RPMI7951 (cell line): ENCODE measurements at places on chromosomes 16 and 17. TPM values are rescaled to one million over a fixed set of nuclear protein-coding genes. Genes with fewer than 3 reads are reported as not detected.

GRCh38 chr17:21381076-21381706 lies 5.0 kb downstream of the KCNJ12 start:
- DNase-seq, result no peak

DNA sequence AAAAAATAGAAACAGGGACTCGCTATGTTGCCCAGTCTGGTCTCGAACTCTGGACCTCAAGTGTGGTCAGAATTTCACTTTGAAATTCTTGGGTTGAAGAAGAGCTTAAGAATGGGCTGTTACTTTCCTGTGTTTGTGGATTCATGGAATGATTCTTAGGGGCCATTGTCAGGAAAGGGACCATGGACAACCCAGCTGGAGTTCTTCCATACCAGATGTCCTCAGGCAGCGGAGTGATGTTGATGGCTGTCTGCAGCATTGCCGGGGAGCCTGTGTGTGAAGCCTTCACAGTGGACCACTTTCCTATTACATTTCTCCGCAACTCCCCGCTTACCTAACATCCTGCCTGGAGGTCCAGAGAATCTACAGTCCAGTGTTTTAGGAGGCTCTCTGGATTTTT lies 145.9 kb downstream of the CLEC16A start:
- no peak for DNase-seq

DNA sequence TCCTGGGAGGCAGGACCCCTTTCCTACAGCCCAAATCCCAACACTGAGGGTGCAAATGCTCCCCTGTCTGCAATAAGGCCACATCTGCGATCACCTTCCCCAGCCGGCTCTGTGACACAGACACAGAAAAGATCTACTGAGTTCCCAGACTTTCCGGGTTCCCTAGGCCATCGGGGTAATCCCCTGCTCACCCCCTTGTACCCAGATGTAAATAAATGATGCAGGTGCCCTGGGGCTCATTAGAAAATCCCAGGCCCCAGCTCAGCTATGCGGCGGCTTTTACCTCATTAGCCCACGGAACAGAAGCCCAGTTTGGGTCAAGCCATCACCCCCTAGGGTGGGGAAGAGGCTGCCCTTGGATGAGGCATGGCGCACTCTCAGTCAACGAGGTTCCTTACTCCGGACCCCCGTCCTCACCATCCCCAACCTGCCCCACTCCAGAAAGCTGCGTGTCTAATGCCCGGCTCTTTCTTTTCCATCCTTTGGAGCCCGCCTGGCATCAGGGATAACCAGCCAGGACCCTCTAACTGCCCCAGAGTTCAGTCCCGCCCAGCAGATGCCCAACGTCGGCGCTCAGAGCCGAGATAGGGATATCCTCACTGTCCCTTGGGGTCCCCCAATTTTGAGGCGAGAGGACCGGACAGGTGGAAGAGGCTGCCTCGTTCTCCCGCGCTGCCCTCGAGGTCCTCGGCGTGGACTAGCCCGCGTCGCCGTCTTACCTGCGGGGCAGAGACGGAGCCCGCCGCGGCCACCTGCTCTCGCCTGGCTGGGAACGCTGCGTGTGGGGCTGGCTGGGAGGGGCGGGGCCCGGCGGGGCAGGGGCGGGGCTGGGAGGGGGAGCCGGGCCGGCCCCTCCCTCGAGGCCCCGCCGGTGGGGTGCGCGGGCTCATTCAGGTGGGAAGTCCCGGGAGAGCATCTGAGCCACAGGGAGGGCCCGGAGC lies at the start of gene ZNF385C:
Gene ZNF385C (minus strand): TSS at position 783 of the 941 bp plus-strand sequence. CDS start 35,417 bp downstream, outside the sequence.
- DNase-seq, result no peak

Gene ABCC6
- total RNA-seq, result 1.7 and 4.0 TPM in 2 replicates

DNA sequence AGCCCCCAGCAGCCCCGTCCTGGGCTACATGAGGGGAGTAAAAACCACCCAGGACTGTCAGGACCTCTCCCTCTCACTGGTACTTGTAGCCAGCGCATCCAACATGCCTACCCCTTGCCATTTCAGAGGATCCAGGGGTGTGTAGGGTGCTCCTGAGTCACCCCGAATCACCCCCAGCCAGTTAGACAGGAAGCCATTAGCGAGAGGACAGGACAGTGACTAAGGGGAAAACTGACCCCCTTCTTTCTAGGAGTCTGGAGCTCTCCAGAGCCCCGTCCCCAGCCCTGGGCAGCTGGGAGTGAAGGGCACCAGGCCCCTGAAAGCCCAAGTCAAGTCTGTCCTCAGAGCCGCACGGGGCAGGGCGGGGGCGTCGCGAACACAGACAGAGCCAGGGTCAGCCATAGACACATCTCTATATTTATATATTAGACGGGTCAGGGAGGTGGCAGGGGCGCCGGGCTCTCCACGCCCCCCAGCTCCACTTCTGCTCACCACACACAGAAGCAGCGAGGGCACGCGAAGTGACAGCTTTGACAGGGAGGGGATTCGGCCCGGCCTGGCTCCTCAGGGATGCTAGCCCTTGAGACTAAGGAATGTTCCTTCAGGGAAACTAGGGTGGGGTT lies 485 bp upstream of the GDPD3 start:
- no peak for DNase-seq

Gene CCL23
- total RNA-seq, result not detected in 2 replicates

DNA sequence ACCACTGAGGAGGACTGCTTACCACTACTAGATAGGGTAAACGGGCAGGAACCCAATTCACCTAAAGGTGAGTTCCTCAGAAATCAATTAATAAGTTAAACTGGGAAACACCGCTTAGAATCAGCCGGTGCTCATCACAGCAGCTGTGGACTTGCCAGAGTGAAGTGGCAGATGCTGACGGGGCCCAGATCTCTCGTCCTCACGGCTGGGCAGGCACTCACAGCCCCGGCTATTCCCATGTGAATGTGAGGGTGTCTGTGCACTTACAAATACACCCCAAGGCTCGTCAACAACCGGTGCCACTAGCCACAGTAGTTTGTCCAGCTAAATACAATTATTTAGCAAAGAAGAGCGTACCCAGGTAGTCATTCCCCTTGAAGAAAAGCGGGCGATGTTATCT lies 29.7 kb downstream of the MBTPS1 start:
- no peak for DNase-seq

- peak; percentile 9 for DNase-seq
Observed at GRCh38 chr16:12535535-12536411, 267.9 kb downstream of the CPPED1 start.

GRCh38 chr17:10649602-10650001 lies 7.5 kb downstream of the MYH3 start:
- DNase-seq, result no peak

- DNase-seq, result no peak
Observed at GRCh38 chr17:35161281-35161761, 13.7 kb downstream of the UNC45B start.

Gene TP53TG3
- total RNA-seq, result 0.10 and 1.8 TPM in 2 replicates

Gene GEMIN4
- total RNA-seq, result 7.7 and 8.4 TPM in 2 replicates

Gene SNAI3
- total RNA-seq, result not detected in 2 replicates

GRCh38 chr16:86663685-86664521 lies 85.6 kb downstream of the FOXL1 start:
- peak; percentile 71 for DNase-seq

DNA sequence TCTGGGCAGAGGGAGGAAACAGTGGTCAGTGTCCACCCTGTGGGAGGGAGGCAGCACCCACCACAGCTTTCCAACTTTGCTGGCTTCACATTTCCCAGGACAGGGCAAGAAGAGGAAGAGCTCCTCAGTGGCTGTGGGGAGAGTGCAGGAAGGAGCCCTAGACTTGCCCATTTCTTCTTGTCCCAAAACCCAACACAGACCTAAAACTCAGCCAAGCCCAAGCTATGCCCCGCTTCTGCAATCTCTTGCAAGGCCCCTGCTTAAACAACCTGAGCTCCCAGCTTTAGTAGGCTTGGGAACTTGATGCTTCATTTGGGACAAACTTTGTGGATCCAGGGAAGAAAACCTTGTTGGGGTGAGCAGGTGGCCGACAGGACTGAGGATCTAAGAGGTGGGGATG lies 173.8 kb downstream of the LGALS9B start:
- DNase-seq, result no peak

Gene DOK4
- 16.4 and 17.9 TPM in 2 replicates for total RNA-seq

Gene SLC4A1
- not detected in 2 replicates for total RNA-seq

GRCh38 chr17:74851612-74852236 lies 8.0 kb downstream of the GRIN2C start:
- no peak for DNase-seq

Gene OXLD1
- 36.5 and 54.0 TPM in 2 replicates for total RNA-seq

Gene CHP2
- total RNA-seq, result not detected in 2 replicates

DNA sequence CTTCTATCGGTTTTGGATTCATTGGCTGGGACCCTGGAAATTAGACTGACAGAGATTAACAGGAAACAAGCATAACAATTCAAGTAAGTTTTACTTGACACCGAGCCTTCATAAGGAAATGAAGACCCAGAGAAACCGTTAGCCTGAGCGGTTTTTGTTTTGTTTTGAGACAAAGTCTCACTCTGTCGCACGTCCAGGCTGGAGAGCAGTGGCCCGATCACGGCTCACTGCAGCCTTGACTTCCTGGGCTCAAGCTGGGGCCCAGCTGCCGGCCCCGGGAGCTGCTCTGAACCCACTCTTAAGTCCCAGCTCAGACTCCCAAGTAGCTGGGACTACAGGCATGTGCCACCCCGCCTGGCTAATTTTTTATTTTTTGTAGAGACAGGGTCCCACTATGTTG lies 321.3 kb downstream of the SEC14L1 start:
- no peak for DNase-seq

Gene SPNS2
- total RNA-seq, result not detected in 2 replicates

GRCh38 chr17:80611816-80612215 lies 67.2 kb downstream of the RPTOR start:
- no peak for DNase-seq

Gene SEPTIN1
- total RNA-seq, result not detected in 2 replicates

GRCh38 chr16:1492923-1493745 lies at the start of gene TELO2:
TSS of gene TELO2 (plus strand) at chr16:1493360. CDS start at chr16:1494282, 922 bp downstream.
- peak; percentile 66 for DNase-seq

Gene TBC1D16
- 8.9 and 10.7 TPM in 2 replicates for total RNA-seq

Gene ZP2
- not detected in 2 replicates for total RNA-seq

DNA sequence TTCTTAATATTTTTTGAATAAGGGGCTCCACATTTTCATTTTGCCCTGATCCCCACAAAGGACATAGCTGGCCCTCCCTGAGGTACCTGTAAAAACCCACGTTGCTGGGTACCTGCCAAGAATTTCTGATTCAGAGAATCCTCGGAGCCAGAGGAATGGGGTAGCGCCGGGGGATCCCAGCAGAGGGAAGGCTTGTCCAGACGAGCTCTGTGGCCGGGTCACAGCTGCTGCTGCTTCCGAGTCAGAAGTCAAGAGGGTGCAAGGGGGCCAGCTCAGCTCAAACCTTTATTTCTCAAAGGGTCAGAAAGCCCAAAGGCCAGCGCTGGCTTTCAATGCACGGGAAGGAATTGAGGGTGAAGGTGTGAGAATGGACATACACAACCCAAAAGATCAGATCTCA lies 68.9 kb upstream of the SDK2 start:
- no peak for DNase-seq

Gene EVI2A
- 16.6 and 21.7 TPM in 2 replicates for total RNA-seq

DNA sequence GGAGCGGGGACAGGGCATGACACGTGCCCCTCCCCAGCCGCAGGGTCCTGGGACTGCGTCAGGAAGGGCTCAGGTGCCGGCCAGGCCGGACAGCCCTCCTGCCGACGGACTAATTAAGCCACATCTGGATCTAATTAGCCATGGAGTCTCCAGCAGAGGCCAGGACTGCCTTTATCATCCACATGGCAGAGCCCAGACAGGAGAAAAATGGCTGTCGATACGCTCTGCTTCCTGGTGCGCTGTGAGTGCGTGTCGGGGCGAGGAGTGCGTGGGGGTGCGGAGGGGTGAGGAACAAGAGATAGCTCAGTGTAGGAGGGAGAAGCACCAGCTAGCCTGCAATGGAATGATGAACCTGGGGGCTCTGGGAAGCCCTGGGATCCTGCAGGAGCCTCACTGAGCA lies 218.8 kb downstream of the IRF8 start:
- DNase-seq, result peak; percentile 37

DNA sequence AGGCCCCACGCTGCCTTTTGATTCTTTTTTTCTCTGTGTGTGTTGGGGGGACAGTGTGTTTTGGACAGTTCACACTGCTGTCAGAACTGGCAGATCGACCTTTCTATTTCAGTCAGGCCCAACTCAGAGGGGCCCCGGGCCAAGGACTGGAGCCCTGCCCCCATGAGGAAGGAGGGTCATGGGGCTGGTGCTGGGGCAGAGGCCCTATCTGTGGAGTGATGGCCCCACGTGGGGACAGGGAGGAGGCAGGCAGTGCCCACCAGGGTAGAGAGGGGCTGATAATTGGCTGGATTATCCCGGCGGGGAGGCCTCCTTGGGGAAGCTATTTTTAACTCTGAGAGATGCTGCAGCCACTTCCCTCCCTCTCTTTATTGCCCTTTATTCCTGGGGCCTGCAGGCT lies 5.7 kb upstream of the KCNJ12 start:
- no peak for DNase-seq

GRCh38 chr16:77090062-77090461 lies 100.9 kb upstream of the MON1B start:
- no peak for DNase-seq

GRCh38 chr17:44976206-44976605 lies 8.1 kb upstream of the C1QL1 start:
- DNase-seq, result no peak

GRCh38 chr17:81927152-81927652 lies 333 bp downstream of the MAFG start:
- DNase-seq, result no peak

- DNase-seq, result no peak
Observed at GRCh38 chr17:75553295-75554110, 28.0 kb downstream of the LLGL2 start.

Gene SPN
- total RNA-seq, result 0.20 TPM in 1 of 2 replicates, not detected in the other

DNA sequence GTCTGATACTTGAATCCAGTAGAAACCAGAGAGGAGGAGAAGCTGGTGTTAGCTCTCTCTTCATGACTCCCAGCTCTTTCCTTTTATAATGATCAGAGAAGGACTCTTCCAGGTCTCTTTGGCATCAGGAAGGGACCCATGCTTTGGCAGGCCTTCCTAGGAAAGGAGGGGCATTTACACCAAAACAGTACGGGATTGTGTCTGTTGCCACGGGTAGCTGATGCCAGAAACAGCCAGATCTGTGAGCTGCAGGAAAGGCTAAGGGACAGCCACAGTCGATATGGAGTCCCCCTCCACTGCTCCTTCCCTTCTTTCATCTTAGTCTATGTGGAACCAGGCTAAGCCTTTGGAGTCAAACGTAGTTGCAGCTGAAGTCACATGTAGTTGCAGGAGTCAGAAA lies 9.3 kb downstream of the CEP295NL start:
- DNase-seq, result no peak

GRCh38 chr16:3444032-3444388 lies 530 bp downstream of the NAA60 start:
- peak; percentile 73 for DNase-seq

Gene HERPUD1
- 98.9 and 103 TPM in 2 replicates for total RNA-seq

Gene C16orf89
- total RNA-seq, result not detected in 2 replicates

Gene TBX6
- total RNA-seq, result 0.10 and 0.48 TPM in 2 replicates

DNA sequence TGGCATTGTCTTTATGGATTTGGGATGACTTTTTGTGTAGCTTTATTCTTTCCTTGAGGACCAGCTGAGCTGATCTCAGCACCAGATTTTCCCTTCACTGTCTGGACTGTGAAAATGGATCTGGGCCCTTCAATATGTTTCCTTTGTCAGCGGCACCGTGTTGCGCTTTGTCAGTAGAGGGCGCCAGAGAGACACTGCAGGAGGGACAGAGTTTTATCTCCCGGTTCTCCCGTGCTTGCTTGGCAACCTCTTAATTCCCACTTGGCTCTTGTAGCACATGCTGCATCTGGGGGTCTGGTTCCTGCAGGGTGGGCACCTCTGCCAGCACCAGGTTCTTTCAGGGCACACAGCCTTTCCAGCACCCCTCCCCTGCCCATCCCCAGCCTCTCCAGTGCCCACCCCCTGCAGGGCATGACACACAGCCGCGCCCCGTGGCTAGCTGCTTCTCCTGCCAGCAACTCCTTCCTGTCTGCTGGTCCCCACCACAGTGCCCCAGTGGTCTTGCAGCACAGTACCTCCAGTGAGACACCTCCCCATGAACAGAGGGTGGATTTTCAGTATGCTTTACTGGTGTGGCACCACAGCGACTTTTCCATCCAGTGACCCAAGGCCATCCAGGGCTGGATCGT lies 19.6 kb downstream of the OR1D5 start:
- DNase-seq, result no peak
